ENCODE measurements at places on chromosomes 4 and X. TPM values are rescaled to one million over a fixed set of nuclear protein-coding genes. Genes with fewer than 3 reads are reported as not detected.

Gene HS3ST1
- total RNA-seq: 1.3 TPM

Gene BEND4
- 11.6 TPM for total RNA-seq

- H3K36me3 ChIP-seq: peaks cover 41% of the 10 kb centered on the region
- DNase-seq: peak; percentile 81
- H3K27ac ChIP-seq: peak overlapping the region; percentile 55
- H3K27me3 ChIP-seq: no peaks in the 10 kb centered on the region
- H3K4me3 ChIP-seq: no peak overlapping the region
- H3K4me1 ChIP-seq: peaks cover 9% of the 10 kb centered on the region
These were observed 26.3 kb downstream of the ANKRD50 start for GRCh38 chr4:124686279-124686678.

- no peaks in the 10 kb centered on the region for H3K27me3 ChIP-seq
- no peak overlapping the region for H3K27ac ChIP-seq
- H3K4me1 ChIP-seq: no peaks in the 10 kb centered on the region
- no peak overlapping the region for H3K4me3 ChIP-seq
- no peaks in the 10 kb centered on the region for H3K36me3 ChIP-seq
These were observed 436.6 kb downstream of the C4orf33 start for GRCh38 chr4:129532573-129532972.

GRCh38 chrX:150324035-150324728 is 38.9 kb upstream of the MAMLD1 start:
- no peak overlapping the region for H3K4me3 ChIP-seq
- H3K27ac ChIP-seq: no peak overlapping the region
- H3K27me3 ChIP-seq: no peaks in the 10 kb centered on the region
- DNase-seq: no peak
- no peaks in the 10 kb centered on the region for H3K36me3 ChIP-seq
- H3K4me1 ChIP-seq: no peaks in the 10 kb centered on the region
